ENCODE measurements at places on chromosomes 1 and 21.

- no peaks in the 10 kb centered on the region for H3K4me1 ChIP-seq
- no peak overlapping the region for H3K4me3 ChIP-seq
- DNase-seq = no peak
- H3K27ac ChIP-seq = no peak overlapping the region
- no peaks in the 10 kb centered on the region for H3K36me3 ChIP-seq
Observed at GRCh38 chr1:36506276-36506920, 23.7 kb upstream of the CSF3R start.

GRCh38 chr1:85656948-85657347 is 51.3 kb downstream of the ZNHIT6 start:
- no peak overlapping the region for H3K4me3 ChIP-seq
- peak overlapping the region; percentile 31 for H3K27ac ChIP-seq
- H3K4me1 ChIP-seq = peaks cover 24% of the 10 kb centered on the region
- H3K27me3 ChIP-seq = no peaks in the 10 kb centered on the region
- peaks cover 43% of the 10 kb centered on the region for H3K36me3 ChIP-seq

DNA sequence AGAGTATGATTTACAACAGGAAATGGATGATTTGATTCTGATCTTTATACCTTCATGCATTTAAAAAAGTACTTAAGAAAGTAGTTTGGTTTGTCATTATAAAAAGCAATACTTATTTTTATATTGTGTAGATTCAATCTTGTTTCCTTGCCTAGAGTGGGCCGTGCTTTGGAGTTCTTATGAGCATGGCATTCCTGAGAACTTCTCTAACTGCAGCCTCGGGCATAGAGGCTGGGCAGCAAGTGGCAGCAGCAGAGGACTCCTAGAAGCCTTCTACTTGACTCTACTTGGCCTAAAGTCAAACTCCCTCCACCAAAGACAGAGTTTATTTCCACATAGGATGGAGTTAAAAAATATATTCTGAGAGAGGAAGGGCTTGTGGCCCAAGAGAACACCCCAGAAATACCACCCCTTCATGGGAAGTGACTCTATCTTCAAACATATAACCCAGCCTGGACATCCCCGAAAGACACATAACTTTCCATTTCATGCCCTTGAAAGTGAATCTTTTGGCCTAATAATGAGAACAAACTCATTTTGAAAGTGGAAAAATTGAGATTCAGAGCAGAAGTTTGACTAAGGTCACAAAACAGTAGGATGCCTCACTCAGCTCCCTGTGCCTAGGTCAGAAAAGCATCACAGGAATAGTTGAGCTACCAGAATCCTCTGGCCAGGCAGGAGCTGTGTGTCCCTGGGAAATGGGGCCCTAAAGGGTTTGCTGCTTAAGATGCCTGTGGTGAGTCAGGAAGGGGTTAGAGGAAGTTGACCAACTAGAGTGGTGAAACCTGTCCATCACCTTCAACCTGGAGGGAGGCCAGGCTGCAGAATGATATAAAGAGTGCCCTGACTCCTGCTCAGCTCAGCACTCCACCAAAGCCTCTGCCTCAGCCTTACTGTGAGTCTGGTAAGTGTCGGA is at the start of gene IVL:
Gene IVL (plus strand): TSS at position 861 of the 916 bp plus-strand sequence. CDS start 1,252 bp downstream, outside the sequence.
- H3K27ac ChIP-seq = peak within 1 kb of the TSS; percentile 72
- no peak within 1 kb of the TSS for H3K4me3 ChIP-seq

GRCh38 chr1:111422546-111423391 is 4.8 kb downstream of the OVGP1 start:
- H3K36me3 ChIP-seq = no peaks in the 10 kb centered on the region
- H3K4me1 ChIP-seq = peaks cover 50% of the 10 kb centered on the region
- H3K4me3 ChIP-seq = peak overlapping the region; percentile 47
- H3K27ac ChIP-seq = peak overlapping the region; percentile 58

DNA sequence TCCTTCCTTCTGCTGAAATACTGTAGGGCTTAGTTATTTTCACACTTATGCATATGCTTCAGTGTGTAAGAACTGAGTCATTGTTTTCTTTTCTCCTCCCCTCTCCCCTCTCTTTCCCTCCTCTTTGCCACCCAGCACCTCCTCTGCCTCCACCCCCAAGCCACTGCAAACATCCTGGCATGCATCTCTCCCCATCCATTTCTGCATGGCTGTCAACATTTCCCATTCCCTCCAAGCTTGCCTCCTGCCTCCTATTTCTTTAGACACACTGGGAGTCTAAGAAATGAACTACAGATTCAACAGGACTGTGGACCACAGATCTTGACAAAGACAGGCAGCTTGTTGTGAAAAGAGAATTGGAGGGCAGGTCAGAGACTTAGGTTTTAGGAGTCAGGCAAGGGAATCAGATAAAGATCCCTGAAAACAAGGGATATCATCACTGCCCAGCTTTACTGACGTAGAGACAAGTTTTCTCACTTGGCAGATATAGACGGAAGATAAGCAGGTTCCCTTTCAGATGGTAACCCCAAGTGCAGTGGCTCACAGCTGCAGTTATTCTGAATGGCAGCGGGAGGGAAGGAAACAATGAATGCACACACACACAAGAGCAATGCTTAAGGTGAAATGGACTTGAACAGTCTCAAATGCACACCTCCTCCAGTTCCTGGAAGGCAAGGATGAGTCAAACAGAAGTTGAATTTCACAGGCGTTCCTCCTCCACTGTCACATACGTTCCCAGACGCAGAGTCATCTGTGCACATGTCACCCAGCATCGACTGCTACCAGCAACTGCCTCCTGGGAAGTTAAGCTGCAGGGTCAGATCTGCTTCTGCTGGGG is 56.1 kb downstream of the HIVEP3 start:
- no peaks in the 10 kb centered on the region for H3K27me3 ChIP-seq
- H3K4me1 ChIP-seq = peaks cover 65% of the 10 kb centered on the region
- H3K4me3 ChIP-seq = 0 out of 2 replicates have a peak overlapping the region, but pooled peaks have one; percentile 1
- H3K27ac ChIP-seq = peak overlapping the region; percentile 75
- 0 out of 2 replicates have a peak, but pooled peaks cover 3% of the 10 kb centered on the region for H3K36me3 ChIP-seq

- H3K27me3 ChIP-seq = no peaks in the 10 kb centered on the region
- H3K36me3 ChIP-seq = no peaks in the 10 kb centered on the region
- H3K27ac ChIP-seq = no peak overlapping the region
- DNase-seq = no peak
- H3K4me3 ChIP-seq = no peak overlapping the region
Observed at GRCh38 chr1:55654750-55655149, 439.6 kb upstream of the USP24 start.

DNA sequence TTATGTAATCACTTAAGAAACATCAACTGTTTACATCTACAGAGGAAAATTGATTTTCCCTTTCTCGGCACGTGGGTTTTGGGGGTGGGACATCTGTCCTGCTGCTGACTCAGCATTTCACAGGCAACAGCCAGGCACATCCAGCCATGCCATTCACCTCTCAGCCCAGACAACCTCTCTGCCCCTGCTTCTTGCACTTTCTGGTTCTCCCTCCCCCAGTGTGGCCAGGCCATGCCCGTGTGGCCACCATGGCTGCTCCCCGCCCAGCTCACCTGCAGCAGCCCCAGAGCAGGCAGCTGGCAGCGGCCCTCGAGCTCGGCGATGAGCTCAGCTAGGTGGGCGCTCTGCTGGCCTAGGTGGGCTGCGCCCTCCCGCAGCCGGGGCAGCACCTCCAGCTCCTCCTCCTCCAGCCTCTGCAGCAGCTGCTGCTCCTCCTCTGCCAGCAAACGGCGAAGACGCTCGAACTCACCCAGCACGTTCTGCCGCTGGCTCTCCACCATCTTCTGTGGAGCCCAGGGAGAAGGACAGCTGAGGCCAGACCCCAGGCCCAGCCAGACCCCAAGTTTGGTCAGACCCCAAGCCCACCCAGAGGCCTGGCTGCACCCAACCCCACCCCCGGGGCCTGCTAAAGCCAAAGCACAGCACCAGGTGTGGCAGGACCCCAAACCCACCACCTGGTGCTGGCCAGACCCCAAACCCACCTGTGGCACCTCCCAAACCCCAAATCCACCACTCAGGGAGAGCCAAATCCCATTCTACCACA is 5.8 kb downstream of the TRIM11 start:
- H3K27me3 ChIP-seq = no peaks in the 10 kb centered on the region
- H3K4me1 ChIP-seq = peaks cover 16% of the 10 kb centered on the region
- no peak for DNase-seq
- no peak overlapping the region for H3K27ac ChIP-seq
- H3K4me3 ChIP-seq = no peak overlapping the region

- no peaks in the 10 kb centered on the region for H3K27me3 ChIP-seq
- DNase-seq = no peak
- no peak overlapping the region for H3K4me3 ChIP-seq
- H3K36me3 ChIP-seq = no peaks in the 10 kb centered on the region
Observed at GRCh38 chr1:116123837-116124533, 12.8 kb downstream of the MAB21L3 start.

GRCh38 chr1:220521778-220522177 is 6.2 kb upstream of the MARK1 start:
- H3K36me3 ChIP-seq = no peaks in the 10 kb centered on the region
- no peaks in the 10 kb centered on the region for H3K27me3 ChIP-seq
- H3K4me3 ChIP-seq = peak overlapping the region; percentile 17
- peaks cover 25% of the 10 kb centered on the region for H3K4me1 ChIP-seq
- peak overlapping the region; percentile 67 for H3K27ac ChIP-seq

DNA sequence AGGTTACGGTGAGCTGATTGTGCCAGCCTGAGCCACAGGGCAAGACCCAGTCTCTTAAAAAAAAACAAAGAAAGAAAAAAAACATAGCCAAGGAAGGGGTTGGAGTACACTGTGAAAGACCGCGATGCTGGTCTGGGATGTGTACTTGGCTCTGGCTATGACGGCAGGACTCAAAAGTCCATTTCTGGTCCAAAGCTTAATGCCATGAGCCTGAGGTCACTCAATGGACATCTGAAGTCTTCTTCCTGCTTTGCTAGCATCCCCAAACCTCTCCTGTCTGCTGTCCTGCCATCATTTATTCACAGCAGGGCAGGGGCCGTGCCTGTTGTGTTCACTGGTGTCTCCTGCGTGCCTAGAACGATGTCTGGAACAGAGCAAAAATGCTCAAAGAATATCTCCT is 1.5 kb upstream of the ARHGEF10L start:
- H3K27me3 ChIP-seq = no peaks in the 10 kb centered on the region
- H3K27ac ChIP-seq = no peak overlapping the region
- no peak overlapping the region for H3K4me3 ChIP-seq
- DNase-seq = no peak

DNA sequence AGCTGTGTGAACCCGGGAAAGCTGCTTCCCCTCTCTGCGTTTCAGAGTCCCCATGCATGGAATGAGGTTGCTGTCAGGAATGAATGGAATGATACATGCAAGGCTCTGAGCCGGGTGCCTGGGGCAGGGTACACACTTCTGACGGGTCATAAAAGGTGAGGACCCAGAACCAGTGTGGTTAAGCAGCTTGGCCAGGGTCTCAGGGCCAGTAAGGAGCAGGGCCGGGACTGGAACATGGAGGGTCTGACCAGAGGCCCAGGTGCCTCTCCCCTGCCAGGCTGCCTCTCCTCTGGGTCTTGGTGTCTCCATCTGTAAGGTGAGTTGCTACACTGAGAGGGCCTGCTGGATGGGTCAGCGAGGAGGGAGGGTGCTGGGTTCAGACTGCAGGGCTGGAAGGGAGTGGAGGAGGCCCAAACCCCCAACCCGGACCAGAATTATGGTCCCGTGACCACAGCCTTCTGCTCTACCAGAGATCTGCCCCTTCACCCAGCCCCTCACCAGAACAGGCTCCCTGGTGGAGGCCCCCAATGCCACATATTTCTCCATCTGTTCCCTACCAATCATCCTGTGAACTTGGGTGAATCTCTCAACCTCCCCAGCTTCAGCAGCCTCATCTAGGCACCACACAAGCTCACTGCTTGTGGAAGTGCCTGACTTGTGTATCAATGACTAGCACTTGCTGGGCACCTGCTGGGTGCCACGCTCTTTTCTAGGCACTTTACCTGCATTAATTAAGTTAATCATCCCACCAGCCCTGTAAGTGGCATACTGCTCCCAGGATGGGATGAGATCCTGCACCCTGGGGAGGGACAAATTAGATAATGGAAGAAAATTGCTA is 16.2 kb upstream of the LRP8 start:
- H3K4me3 ChIP-seq = no peak overlapping the region
- no peaks in the 10 kb centered on the region for H3K4me1 ChIP-seq
- H3K36me3 ChIP-seq = no peaks in the 10 kb centered on the region
- H3K27me3 ChIP-seq = no peaks in the 10 kb centered on the region
- no peak overlapping the region for H3K27ac ChIP-seq

GRCh38 chr1:235105051-235106043 is 23.3 kb downstream of the TOMM20 start:
- DNase-seq = no peak
- no peaks in the 10 kb centered on the region for H3K27me3 ChIP-seq
- H3K4me1 ChIP-seq = no peaks in the 10 kb centered on the region

DNA sequence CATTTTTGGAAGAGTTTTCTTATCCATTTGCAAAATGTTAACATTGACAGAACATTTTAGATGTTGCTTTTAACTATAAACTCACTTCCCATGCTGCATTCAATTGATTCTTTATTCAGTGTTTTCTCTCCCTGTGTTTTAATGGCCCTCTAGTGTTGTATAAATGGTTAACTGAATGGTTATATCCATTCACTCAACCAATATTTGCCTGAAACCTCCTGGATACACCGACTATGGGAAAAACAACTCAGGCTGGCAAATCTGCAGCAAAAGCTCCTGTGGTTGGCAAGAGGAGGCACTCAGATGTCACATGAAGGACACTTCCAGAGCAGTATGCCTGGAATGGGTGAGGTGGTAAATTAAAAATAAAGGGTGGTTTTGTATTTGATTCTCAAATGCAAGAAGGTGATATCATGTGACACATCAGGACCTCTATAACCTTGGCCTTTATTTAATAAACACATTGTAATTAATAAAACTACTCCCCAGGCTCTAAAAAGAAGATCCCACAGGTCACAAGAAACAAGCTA is 107.6 kb downstream of the BCAR3 start:
- peaks cover 88% of the 10 kb centered on the region for H3K36me3 ChIP-seq
- H3K27ac ChIP-seq = no peak overlapping the region
- DNase-seq = no peak
- H3K27me3 ChIP-seq = no peaks in the 10 kb centered on the region
- no peak overlapping the region for H3K4me3 ChIP-seq
- peaks cover 23% of the 10 kb centered on the region for H3K4me1 ChIP-seq

GRCh38 chr1:98898940-98899339 is 105.7 kb downstream of the PLPPR5 start:
- no peak for DNase-seq
- H3K27me3 ChIP-seq = no peaks in the 10 kb centered on the region
- H3K27ac ChIP-seq = no peak overlapping the region
- no peaks in the 10 kb centered on the region for H3K36me3 ChIP-seq
- H3K4me1 ChIP-seq = no peaks in the 10 kb centered on the region

GRCh38 chr1:8197493-8198282 is 120.2 kb upstream of the SLC45A1 start:
- DNase-seq = peak; percentile 85
- H3K4me1 ChIP-seq = peaks cover 89% of the 10 kb centered on the region
- peak overlapping the region; percentile 99 for H3K27ac ChIP-seq
- no peak overlapping the region for H3K4me3 ChIP-seq

All from PC-9 (cell line).